ENCODE measurements at places on chromosomes 11 and 22.

- DNase-seq, result no peak
Measured at GRCh38 chr22:24588381-24588756, 4.5 kb downstream of the LRRC75B start.

GRCh38 chr22:42202669-42203068 is 67.8 kb downstream of the TCF20 start:
- peak; percentile 67 for DNase-seq

DNA sequence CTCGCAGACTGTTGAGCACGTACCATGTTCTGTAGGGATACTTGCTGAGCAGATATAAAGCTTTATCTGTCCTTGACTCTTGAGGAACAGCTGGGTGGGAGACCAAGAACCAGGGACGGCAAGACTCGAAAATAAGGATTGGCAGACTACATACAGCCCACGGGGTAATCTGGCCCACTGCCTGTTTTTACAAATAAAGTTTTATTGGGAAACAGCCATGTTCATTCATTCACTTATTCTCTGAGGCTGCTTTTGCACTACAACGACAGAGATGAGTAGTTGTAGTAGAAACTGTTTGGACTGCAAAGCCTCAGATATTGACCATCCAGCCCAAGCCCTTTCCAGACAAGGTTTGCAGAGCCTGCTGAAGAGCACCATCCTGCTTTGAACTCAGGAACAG is 20.3 kb upstream of the RBM4B start:
- no peak for DNase-seq

GRCh38 chr11:46116007-46116711 is 5.1 kb downstream of the PHF21A start:
- no peak for DNase-seq

GRCh38 chr11:15053191-15053685 is 20.2 kb upstream of the CALCB start:
- no peak for DNase-seq

DNA sequence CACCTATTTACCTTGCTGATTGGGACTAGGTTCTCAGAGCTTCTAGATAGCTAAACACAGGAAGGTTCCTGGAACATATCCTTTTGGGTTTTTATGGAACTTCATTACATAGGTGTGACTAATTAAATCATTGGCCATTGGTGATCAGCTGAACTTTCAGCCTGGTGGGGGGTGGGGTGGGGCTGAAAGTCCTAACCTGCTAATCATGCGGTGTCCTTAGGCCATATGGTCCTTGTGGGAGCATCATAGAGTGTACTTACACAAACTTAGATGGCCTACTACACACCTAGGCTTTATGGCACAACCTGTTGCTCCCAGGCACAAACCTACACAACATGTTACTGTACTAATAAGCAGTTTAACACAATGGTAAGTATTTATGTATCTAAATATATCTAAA is 8.6 kb upstream of the SELENOH start:
- DNase-seq, result no peak

DNA sequence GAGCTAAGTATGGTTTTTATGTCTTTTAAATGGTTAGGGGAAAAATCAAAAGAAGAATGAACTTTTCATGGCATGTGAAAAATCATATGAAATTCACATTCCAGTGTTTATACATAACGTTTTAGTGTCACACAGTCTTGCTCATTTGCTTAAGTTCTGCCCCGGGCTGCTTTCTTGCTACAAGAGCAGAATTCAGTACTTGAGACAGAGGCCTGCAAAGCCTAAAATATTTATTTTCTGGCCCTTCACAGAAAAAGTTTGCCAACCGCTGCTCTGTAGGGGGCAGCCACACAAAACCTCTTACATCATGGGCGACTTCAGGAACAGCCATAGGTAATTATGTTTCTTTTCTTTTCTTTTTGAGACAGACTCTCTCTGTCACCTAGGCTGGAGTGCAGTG is 1.0 kb upstream of the ATG2A start:
- peak; percentile 78 for DNase-seq

GRCh38 chr11:45663486-45664375 is 1.7 kb downstream of the CHST1 start:
- DNase-seq, result no peak

GRCh38 chr22:31538815-31539214 is 42.5 kb downstream of the SFI1 start:
- DNase-seq, result no peak

DNA sequence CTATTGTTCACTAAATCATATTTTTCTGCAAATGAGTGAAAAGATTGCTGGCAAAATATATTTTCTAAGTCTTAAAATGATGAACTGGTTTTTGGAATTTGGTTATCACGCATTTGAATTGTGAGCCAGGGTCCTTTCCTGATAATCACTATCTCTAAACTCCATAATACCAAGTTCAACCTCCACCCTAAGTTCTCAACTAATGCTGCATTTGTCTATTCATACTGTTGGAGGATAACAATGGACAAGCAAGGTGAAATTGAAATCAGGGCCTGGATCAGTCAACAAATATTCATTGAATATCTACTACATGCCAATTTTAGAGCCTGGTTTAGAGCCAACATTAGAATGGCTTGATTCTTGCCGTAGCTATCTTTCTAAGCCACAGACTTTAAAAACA is 4.7 kb upstream of the PCF11 start:
- peak; percentile 62 for DNase-seq

DNA sequence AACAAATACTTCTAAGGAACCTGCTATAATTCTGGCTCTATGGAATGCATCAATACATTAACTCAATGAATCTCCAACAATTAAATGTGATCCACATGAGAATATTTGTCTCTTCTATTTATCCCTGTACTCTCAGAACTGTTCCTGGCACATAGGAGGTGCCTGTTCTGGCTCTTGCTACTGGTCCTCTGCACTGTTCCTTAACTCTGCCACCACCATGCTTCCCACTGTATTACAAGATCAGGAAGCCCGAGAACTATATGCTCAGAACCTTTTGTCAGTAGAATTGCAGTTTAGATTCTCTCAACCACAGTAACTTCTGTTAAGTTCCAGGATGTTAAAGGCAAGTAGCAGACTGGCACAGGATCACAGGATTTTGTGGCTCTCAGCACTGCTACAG is 376.3 kb upstream of the CCDC90B start:
- no peak for DNase-seq

- no peak for DNase-seq
Measured at GRCh38 chr11:132920451-132921096, 611.7 kb downstream of the OPCML start.

DNA sequence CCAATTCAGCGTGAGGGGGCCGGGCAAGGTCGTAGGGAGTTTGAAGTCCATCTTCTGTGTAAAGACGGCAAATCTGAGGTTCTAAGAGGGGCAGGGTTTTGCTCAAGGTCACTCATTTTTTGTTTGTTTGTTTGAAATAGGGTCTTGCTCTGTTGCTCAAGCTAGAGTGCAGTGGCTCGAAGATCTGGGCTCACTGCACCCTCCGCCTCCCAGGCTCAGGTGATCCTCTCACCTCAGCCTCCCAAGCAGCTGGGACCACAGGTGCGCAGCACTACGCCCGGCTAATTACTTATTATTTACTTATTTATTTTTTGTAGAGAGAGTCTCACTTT is 355 bp upstream of the AP1B1 start:
- DNase-seq, result no peak

DNA sequence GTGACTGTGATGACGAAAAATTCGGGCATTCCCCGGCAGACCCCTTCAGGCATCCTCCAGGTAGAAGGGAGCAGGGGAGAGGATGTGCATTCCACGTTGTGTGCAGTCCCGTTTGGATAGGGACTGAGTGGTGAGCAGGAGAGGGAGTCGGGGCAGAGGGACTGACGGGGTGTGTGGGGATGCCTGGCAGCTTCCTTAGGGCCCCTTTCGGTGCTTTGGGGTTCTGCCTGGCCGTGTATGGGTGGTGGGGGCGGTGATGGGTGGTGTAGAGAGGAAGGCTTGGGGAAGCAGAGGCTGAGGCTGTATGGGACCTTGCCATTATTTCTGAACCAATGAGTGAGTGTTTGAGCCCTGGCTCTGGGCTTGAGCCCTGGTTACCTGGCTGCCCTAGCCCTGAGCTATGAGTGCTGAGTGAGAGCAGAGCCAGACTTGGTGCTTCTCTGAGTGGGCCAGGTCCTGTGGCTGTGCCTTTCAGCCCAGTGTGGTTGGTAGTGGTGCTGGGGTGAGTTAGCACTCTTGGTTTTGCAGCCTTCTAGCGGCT is 914 bp downstream of the INPPL1 start:
- peak; percentile 51 for DNase-seq

- no peak for DNase-seq
Measured at GRCh38 chr22:38739300-38740055, 16.3 kb downstream of the SUN2 start.

DNA sequence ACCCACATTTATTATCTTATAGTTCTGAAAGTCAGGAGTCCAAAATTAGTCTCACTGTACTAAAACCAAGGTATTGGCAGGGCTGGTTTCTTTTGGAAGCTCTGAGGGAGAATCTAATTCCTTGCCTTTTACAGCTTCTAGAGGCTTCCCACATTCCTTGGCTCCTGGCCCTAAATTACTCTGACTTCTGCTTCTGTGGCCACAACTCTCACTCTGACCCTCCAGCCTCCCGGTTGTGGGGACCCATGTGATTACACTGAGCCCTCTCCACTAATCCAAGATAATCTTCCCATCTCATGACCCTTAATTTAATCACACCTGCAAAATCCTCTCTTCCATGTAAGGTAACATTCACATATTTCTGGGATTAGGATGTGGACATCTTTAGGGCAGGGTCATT is 110.9 kb downstream of the ARL14EP start:
- no peak for DNase-seq

DNA sequence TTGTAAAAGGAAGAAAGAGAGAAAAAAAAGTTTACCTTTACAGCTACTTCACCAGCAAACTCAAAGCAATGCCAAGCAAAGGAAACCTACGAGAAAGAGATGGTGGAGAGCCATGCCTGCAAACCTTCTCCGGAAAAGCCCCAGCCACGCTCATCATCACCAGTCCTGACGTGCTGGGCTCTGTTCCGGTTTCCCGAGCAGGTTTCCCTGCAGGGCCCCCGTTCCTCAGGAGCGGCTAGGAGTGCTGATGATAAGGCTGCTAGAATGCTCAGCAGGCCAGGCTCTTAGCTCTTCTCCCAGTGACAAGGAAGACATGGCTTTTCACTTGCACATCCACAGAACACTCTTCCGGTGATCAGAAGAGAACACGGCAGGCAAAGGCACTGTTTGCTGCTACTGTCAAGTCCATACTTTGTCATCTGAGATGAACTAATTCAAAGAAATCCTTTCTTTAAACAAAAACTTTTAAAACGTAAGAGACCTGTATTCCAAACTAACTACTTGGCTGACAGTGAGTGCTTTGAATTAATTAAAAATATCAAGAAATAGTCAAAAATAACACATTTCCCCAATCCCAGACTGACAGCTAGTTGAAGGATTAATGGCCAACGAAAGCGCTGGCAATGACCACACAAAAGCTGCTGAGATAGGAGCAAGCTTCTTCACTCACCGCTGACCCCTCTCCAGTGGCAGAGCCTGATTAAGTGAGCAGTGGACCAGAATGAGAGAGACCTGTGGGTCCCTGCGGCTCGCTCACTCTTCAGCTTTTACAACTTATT is 35.8 kb downstream of the DUSP8 start:
- no peak for DNase-seq

DNA sequence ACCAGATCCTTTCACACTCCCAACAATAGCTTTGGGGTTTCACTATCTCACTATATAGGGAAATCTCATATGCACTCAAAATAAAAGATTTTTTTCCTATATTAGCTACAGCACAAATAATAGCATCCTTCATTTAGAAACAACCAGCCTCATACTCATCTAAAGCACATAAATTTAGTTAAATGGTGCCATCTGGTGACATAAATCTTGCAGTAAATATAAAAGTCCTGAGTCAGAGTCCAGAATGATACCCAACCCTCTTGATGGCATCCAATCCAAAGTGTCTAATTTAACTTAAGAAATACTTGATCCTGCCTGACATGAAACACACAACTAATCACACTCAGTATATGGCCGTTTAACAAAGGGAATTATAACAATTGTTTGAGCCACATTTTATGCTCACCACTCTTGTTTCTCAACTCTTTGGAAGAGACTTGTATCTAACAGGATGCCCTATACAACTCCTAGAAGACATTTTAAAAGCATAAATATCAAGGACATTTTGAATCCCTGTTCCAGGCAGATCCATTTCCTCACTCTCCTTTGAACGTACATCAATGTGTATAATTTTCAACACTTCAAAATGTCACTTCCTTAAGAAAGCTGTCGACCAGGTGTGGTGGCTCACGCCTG is 36.2 kb downstream of the DLG2 start:
- peak; percentile 52 for DNase-seq

DNA sequence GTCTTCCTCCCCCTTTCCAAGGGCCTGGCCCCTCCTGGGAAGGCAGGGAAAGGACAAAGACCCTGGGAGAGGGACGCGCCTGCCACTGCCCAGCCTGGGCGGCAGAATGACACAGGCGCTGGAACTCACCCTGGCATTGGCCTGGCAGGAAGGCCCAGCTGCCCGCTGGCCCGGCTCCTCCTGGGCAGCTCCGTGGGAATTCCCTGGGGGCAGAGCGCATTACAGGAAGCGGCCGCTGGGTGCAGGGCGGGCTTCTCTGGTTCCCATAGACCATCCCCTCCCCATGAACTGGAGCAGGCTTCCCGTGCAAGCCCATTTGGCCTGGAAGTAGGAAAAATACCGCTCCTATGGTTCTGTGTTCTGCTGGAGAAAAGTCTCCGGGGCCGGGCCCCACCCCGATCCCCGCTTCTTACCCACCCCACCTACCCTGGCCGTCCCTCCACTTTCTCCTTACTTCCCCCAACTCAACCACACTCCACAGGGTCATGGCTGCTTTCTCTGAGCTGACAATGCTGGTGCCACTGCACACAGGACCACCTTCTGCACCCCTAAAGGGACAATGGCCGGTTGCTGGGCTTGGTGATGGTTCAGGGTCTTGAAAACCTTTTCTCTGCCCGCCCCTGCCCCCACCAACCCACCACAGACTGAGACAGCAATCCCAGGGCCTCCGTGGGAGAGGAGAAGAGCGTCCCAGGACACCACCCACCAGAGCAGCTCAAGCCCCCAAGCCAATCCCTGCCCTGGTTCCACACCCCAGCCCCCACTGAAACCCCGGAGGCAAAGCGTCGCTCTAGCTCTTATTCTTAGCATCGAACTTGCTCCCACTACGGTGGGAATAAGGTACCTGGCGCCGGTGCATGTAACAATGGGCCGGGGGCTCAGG is 58.9 kb downstream of the LINC01488 start:
- no peak for DNase-seq

DNA sequence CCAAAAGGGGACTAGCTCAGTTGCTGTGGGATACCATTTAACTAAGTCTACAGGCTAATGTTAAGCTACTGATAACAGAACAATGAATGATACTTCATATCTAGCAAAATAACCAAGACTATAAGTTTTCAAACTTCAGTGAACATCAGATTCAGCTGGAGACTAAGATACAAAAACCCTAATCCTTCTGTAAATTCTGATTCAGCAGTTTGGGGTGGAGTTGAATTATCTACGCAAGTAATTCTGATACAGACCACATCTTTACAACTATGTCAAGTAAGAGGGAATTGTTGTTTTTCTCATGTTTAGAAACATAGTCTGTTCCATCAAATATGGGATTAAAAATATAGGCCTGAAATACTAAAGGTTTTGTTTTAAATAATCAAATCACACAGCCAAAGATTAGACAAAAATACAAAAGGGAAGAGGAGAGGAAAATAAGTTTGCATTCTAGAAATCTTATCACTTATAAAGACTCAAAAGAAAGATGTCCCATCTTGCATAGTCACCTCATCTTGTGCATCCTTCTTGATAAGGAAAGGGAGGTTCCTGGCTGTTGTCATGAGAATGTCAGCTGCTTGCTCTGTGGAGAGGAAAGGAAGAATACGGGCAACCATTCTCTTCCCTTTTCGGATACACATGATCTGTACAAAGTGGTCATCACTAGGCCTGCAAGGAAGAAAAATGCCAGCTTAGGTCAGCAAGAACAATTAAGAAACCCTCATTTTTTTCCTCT is 21.4 kb downstream of the PATL1 start:
- DNase-seq, result peak; percentile 44

- DNase-seq, result no peak
Measured at GRCh38 chr22:37971475-37972434, 12.6 kb downstream of the SOX10 start.
